Mesangial cell (primary cell): ENCODE measurements at places on chromosomes 3 and 15. TPM values are rescaled to one million over a fixed set of nuclear protein-coding genes. Genes with fewer than 3 reads are reported as not detected.

QTRT2 gene
- total RNA-seq: 9.3 and 9.9 TPM in 2 replicates

ZNF860 gene
- total RNA-seq: 0.65 and 1.9 TPM in 2 replicates

ARL14 gene
- not detected in 2 replicates for total RNA-seq

SPCS1 gene
- total RNA-seq: 144 and 166 TPM in 2 replicates

DCBLD2 gene
- total RNA-seq: 566 and 596 TPM in 2 replicates

PLA2G4B gene
- 2.4 TPM in 1 of 2 replicates, not detected in the other for total RNA-seq

ADIPOQ gene
- not detected in 2 replicates for total RNA-seq

CLDN18 gene
- not detected in 2 replicates for total RNA-seq

ZNF619 gene
- 3.5 and 3.6 TPM in 2 replicates for total RNA-seq

CHST2 gene
- 11.1 and 24.3 TPM in 2 replicates for total RNA-seq

TNNC1 gene
- 0.49 and 3.0 TPM in 2 replicates for total RNA-seq

PIGZ gene
- total RNA-seq: 0.98 and 6.6 TPM in 2 replicates

ZFAND6 gene
- total RNA-seq: 67.9 and 77.7 TPM in 2 replicates

REC114 gene
- not detected in 2 replicates for total RNA-seq

ASB7 gene
- 8.0 and 10.0 TPM in 2 replicates for total RNA-seq

SOX2 gene
- not detected in 2 replicates for total RNA-seq

GRAMD2A gene
- 0.16 and 1.1 TPM in 2 replicates for total RNA-seq

MELTF gene
- total RNA-seq: 15.3 and 19.4 TPM in 2 replicates
